Erythroblast (primary cell): ENCODE measurements at places on chromosomes 13 and 19.

GRCh38 chr13:20121159-20121525 lies 39.7 kb downstream of the GJA3 start:
- no peak for DNase-seq

DNA sequence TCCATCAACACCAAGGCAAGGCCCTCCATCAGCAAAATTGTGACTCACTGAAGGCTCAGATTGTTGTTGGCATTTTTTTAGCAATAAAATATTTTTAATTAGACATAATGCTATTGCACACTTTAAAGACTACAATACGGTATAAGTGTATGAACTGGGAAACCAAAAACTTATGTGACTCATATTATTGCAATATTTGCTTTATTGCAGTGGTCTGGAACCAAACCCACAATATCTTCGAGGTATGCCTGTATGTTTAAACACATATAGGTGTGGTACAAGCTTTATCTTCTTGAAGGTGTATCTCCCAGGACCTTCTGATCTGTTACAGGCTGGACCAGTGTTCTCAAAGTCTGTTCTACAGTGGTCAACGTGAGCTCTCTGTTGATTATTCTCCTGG lies 142.3 kb upstream of the FNDC3A start:
- DNase-seq: no peak

DNA sequence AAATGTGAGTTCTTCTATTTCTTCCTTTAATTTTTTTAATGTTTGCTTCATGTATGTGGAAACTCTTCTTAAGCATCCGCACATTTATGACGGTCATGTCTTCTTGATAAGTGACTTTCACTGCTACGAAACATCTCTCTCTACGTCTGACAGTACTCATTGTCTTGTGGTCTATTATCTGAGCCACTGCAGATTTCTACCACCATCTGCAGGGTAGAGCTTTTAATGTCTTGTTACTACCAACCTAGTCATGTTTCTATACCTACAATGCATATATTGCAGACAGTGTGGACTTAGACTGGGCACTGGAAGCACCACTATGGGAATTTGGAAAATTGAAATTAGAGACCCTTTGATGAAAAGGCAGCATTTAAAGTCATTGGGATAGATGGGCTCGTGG lies 75.4 kb upstream of the ARHGEF7 start:
- no peak for DNase-seq

DNA sequence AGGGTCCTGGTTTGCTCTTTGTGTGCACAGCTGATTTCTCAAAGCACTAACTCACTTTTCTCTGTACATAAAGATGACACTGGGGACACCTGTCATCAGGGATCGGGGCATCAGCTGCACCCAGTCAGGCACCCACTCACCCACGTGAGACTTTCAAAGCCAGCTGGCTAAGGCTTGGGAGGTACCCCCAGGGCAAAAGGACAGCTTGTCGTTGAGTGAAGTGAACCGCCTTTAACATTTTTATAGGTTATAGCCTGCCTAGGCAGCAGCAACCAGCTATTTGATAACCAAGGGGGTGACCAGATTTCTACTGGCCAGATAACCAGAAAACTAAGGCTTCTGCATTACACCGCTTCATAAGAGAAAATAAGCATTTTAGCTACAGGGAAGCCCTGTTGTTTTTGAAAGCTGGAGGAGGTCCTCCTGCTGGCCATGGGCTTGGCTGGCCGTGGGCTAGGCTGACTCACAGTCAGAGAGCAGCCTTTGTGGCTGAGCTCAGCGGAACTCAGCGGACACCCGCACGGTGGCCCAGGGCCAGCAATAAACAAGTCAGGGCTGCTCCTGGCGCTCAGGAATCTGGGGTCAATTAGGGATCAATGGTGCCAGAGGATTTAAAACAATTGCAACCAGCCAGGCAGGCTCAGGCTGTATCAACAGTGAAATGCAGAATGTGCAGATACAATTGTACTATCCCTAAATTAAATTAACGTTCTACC lies 57.1 kb downstream of the ALOX5AP start:
- DNase-seq: no peak

DNA sequence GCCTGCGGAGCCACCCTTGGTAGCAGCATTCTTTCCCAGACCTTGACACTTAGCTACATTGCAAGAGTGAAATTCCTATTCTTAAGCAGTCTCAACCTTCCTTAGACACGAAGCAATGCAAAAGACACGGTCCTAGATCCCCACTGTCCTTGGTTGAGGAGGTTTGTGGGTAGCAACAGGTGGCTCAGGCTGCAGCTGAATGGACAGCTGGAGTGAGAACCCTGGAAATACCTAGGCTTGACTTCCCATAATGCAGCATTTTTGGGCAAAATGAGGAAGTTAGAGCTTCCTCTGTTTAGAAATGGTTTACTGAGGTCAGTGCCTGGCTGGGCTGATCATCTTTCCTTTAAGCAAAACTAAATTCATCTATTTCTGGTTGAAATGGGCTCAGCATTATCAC lies 296.6 kb downstream of the RFC3 start:
- no peak for DNase-seq

- DNase-seq: no peak
These were observed 22.0 kb downstream of the SIN3B start for GRCh38 chr19:16851031-16851712.

DNA sequence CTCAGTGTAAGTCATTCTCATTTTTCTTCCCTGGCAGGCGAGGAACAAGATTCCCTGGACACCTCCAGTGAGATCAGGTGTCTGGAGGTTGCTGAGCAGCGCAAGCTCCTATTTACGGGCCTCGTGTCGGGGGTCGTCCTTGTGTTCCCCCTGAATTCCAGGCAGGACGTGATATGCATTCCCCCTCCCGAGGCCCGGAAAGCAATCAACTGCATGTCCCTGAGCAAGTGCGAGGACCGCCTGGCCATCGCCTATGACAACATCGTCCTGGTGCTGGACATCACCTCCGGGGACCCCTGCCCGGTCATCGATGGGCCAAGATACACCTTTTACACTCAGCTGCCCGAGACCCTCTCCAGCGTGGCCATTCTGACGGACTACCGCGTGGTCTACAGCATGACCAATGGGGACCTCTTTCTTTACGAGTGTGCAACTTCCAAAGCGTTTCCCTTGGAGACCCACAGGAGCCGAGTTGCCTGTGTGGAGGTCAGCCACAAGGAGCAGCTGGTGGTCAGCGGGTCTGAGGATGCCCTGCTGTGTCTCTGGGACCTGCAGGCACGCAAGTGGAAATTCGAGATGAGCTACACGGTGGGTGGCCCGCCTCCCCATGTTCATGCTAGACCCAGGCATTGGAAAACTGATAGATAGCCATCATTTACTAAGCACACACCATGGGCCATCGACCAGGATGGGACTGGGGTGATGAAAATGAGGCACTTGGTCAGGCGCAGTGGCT lies 21.5 kb upstream of the SIN3B start:
- no peak for DNase-seq

- DNase-seq: peak; percentile 14
These were observed 73.5 kb upstream of the PCDH17 start for GRCh38 chr13:57558051-57558467.
